Activated naive CD4-positive, alpha-beta T cell treated with anti-CD3 and anti-CD28 coated beads, Interleukin-2, amount 50 U/mL, for 72 hours (primary cell): ENCODE measurements at places on chromosomes 12 and 14.

DNA sequence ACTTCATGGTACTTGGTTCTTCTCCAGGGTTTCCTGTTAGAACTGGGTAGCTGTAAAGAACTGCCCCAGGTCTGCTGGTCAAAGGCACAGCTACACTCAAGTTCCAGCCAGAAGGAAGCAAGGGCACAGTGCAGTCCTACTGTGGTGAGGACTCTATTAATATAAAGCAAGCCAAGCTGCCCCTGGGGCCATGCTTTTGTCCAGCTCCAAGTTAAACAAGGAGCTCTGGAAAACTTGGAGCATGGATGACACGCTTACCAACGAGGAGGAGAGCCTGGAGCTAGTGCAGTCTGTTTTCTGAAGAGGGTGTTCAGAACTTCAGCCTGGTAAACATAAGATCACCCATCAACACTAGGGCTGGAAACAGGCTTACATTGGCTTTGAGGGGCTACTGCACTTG is 4.0 kb downstream of the FZD10 start:
- no peak for DNase-seq

GRCh38 chr12:16359512-16360491 is 12.4 kb downstream of the MGST1 start:
- peak; percentile 44 for DNase-seq

DNA sequence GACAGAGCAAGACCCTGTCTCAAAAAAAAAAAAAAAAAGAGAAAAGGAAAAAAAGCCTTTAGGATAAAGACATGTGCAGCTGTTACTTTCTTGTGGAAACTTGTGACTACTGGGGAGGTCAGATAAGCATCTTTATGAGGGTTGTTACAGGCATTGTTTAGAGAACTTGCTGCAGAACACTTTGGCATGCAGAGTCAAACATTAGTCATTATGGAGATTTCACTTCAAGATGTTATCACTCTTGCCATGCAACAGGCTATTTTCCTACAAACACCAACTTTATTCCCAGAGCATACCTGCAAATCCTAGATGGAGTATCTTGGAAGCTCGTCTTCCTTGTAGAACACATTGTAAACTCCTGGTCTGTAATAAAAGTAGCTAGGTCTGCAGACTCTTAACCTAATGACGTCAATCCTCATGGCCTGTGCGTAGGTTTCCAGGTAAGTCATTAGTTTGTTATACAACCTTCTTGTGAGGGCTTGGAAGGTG is 36.3 kb upstream of the WDR89 start:
- DNase-seq = no peak

DNA sequence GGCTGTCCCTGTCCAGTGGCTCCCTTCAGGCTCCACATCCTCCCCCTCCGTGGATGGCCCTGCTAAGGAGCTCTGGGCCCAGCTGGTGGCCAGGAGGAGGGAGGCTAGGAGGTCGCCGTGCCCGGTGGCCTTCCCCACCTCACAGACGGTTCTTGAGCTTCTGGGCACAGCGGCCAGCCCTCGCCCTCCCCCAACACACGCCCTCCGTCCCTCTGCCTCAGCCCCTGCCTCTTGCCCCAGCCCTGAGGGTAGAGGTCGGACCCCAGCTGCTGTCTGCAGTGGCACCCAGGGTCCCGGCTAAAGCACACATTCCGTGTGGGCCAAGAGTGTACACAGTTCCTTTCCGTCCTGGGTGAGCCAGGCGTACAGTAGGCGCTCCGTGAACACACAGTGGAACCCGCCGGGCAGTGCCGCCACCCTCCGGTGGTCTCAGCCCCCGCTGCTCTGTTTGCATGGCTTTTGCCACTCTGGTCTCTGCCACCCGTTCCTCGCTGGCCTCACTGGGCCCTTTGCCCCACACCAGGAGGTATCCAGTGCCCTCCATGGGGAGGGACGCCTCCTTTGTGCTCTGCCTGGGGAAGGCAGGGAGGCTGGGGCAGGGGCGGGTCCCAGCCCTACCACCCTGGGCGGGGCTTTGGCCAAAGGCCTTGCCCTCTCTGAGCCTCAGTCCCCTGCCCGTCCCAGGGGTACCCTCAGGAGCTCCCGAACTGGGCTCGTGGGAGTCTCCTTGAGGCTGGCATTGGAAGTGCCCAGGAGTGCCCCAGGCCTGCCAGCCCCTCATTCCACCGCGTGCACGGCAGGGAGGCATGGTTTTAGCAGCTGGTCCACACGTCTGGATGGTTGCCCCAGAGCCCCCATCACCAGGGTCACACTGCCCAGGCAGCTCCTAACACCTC is 13.0 kb downstream of the TRMT61A start:
- DNase-seq = no peak

DNA sequence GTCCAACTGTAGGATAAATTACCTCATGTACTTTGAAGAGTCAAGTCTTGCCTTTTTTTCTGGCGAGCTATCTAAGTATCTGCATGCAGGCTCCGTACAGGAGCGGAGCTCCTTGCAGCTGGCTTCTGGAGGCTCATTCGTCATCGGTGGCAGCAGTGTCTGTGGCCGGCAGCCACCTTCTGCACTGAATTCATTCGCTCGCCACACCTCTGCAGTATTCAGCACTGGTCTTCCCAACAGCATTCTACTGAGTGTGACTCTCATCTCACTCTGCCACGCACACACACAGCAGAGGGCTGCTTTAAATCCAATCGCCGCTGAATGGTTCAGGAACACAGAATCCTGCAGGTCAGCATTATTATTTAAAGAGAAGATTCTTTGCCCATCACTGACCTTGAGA is 200.0 kb downstream of the GLT1D1 start:
- DNase-seq = no peak
